NCI-H1417 (cell line): ENCODE measurements at places on chromosomes 2 and 18.

GRCh38 chr2:18456026-18456425 is 104.4 kb downstream of the RDH14 start:
- no peak for DNase-seq

DNA sequence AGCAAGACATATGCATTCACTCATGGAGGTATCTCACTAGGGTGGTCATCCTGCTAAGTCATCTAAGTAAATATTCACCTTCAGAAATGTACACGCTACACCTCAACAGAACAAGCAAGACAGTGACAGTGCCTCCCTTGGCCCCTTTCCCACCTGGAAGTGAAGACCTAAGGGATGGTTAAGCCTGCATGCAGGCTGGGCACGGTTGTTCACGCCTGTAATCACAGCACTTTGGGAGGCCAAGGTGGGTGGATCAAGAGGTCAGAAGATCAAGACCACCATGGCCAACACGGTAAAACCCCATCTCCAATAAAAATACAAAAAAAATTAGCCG is 4.4 kb downstream of the LIMS2 start:
- DNase-seq: no peak

DNA sequence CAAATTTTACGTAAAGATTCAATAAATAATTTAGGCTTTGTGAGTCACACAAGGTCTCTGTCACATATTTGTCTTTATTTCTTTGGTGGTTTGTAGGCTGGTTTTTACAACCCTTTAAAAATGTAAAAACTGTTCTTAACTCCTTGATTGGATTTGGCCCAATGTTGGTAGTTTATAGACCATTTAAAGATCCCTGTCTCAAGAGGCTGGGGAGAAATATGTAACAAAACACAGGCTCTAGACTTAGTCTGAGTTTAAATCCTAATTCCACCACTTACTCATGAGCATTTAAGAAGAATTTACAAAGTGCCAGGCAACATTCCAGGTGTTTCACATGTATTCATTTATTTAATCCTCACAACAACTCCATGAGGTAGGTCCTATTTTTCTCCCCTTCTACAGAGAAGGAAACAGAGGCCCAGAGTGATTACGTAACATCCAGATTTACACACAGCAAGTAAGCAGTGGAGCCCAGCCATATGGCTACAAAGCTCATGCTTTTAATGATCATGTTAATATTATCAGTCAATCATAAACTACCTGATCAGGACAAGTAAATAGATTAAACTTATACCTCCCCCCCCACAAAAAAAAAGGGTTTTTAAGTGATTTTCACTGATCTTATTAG is 416.6 kb upstream of the ACVR2A start:
- DNase-seq: no peak

- DNase-seq: no peak
Observed at GRCh38 chr18:63097178-63097577, 222.4 kb downstream of the BCL2 start.

DNA sequence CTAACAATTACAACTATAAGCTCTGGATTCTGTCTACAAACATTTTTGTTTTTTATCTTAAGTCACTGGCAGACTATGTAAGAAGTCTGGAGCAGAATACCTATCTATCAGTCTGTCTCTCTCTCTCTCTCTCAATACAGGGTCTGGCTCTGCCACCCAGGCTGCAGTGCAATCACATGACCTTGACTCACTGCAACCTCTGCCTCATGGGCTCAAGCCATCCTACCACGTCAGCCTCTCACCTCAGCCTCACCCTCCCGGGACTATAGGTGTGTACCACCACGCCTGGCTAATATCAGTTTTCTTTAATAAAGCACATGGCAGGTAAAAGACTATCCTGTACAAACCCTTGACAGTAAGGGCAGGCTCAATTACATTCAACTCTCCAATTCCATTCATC is 96.9 kb downstream of the OSBPL1A start:
- DNase-seq: no peak

GRCh38 chr18:45386041-45386655 is 229.1 kb upstream of the SLC14A2 start:
- peak; percentile 5 for DNase-seq

- DNase-seq: no peak
Observed at GRCh38 chr2:48482769-48483168, 47.2 kb upstream of the STON1 start.

DNA sequence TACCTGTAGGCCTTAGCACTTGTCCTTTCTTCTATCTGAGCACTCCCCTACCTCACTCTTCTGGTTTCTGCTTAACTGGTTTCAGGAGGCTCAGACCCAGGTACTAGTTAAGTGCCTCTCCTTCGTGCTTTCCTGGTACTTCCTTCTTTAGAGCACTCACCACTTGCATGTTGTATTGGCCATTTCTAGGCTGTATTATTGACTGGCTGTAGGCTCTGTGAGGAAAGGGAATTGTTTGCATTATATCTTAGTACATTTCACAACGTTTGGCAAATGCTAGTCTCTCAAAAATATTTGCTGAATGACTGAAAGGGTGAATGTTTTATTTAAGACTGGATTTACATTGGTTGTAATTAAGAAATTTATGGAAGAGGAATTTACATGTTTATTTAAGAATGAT is 36.0 kb upstream of the SCN1A start:
- DNase-seq: no peak

DNA sequence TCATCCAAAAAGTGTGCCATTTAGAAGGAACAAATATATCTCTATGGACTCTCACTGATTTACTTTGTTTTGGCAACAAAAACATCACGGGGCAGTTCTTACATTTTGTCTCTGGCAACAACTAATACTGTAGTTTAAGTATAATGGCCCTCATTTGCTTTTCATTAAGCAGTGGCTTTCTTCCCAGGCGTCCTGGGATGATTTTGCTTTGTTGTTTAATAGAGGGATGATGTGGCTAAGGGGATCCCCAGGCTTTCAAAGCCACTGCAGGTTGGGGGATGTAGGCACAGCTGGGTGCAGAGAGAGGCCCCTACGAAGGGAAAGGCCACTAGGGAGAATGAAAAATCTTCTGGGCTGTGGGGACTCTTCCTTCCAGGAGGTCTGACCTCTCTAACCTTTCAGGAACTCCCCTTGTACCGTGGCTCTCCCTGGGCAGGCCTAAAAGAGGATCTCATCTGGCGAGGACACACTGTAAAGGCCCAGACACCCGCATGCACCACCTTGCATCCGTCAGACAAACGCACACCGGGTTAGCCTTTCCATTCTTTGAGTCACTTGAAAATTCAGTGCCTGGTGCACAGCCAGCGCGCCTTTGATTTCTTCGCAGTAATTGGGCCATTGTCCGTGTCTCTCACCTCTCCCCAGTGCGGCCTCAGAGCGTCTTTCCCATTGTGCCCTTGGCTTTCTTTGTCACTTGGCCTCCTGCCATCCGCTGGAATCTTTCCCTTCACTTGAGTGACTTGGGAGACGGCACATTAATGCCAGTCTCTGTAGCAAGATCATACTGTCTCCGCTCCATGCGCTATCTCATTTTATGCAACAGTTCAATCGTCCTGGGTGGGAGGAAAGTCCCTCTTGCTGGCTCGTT is 40.3 kb upstream of the AFF3 start:
- DNase-seq: no peak
